ENCODE measurements at places on chromosomes 5 and 9.

GRCh38 chr5:172743112-172743959, 27.7 kb downstream of the DUSP1 start:
- no peak for DNase-seq
- peaks cover 20% of the 10 kb centered on the region for H3K4me1 ChIP-seq
- H3K27ac ChIP-seq = peak overlapping the region; percentile 1
- no peak overlapping the region for H3K4me3 ChIP-seq

DNA sequence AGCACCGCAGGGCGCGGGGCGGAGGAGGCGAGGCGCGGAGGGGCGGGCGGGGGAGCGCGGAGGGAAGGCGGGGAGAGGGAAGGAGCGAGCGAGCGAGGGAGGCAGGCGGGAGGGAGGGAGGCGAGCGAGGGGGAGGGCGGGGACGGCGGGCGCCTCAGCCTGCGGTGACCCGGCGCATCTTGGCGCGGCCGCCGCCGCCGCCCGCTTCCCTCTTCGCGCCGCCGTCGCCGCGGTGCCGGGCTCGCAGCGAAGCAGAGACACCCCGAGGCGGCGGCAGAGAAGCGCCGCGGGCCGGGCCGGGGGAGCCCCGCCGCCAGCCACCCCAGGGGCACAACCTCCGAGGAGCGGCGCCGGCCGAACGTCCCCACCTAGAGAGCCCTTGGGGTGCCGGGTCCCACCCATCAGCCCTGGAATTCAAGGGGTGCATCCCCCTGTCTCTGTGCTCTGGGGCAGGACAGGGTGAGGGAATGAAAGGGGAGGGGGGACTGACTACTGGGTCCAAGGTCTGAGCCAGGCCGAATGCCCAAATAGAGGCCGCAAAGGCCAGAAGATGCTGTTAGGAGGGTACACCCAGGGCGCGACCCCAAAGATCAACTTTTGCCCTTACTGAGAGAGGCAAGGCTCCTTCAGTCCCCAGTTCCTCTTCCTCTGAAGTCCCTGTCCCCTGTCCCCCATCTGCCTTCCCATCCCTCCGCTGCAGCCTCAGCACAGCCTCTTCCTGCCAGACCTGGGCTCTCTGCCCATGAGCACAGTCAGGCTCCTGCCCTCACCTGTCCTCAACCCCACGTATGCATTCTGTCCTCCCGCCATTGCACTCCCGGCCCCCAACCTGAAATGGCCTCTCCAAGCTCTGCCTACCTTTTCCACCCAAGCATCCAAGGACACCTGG, at the start of gene ADAMTS2:
ADAMTS2 (minus strand) TSS at position 29 of the 889 bp plus-strand sequence. CDS start 133 bp downstream, outside the sequence.
- peaks cover 66% of the 10 kb centered on the region for H3K27me3 ChIP-seq
- H3K4me3 ChIP-seq = peak within 1 kb of the TSS; percentile 29
- DNase-seq = no peak

GRCh38 chr9:121826711-121827110, 175.3 kb downstream of the DAB2IP start:
- H3K27me3 ChIP-seq = no peaks in the 10 kb centered on the region
- H3K27ac ChIP-seq = no peak overlapping the region
- DNase-seq = no peak
- no peak overlapping the region for H3K4me3 ChIP-seq
- peaks cover 7% of the 10 kb centered on the region for H3K36me3 ChIP-seq

DNA sequence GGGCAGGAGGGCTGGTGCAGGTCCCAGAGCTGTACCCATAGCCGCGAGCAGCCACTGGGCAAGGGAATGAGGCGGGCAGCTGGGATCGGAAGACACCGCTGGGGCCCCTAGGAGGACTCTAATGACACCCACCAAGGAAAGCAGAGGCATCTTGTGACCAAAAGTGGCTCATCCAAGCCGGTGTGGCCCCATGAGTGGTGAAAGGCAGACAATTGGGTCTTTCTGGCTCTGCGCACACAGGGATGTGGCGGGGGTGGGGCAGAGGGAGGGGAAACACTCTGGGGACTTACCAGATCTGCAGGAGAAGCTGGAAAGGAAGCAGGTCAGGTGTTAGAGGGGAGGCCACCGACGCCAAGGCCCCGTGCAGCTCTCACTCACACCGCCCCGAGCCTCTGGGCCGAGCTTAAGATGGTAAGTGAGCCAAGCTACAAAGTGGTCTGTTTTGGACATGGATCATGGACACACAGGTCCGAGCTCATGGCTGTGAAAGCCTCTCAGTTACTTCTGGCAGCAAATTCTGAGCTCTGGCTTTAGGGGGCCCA, 42.3 kb upstream of the SARDH start:
- peaks cover 61% of the 10 kb centered on the region for H3K36me3 ChIP-seq
- H3K4me1 ChIP-seq = peaks cover 36% of the 10 kb centered on the region
- H3K27me3 ChIP-seq = no peaks in the 10 kb centered on the region
- no peak overlapping the region for H3K4me3 ChIP-seq

- H3K27me3 ChIP-seq = peaks cover 76% of the 10 kb centered on the region
- peak; percentile 19 for DNase-seq
- H3K36me3 ChIP-seq = no peaks in the 10 kb centered on the region
Observed at GRCh38 chr5:161546470-161547301, at the start of gene GABRB2. GABRB2 (minus strand) TSS chr5:161546725; CDS start chr5:161546643, 82 bp downstream.

DNA sequence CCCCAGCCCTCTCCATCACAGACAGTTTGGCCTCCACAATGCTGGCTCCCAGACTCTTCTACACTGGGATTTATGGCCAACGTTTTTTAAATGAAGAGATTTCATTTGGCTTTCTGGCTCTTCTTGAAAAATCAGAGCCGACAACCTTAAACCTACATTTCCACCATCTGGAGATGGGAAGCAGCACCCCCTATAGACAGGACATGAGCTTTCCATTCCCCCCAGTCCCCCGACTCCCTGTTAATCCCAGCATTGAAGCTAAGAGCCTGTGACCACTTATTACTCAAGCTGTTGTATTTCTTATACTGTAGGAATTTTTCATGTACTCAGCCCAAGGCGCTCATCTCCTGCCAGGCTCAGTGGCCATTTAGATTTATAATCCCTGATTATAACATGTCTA, 34.0 kb upstream of the AFAP1L1 start:
- H3K27me3 ChIP-seq = peaks cover 12% of the 10 kb centered on the region
- H3K27ac ChIP-seq = no peak overlapping the region
- DNase-seq = no peak
- no peak overlapping the region for H3K4me3 ChIP-seq
- H3K4me1 ChIP-seq = peaks cover 8% of the 10 kb centered on the region

DNA sequence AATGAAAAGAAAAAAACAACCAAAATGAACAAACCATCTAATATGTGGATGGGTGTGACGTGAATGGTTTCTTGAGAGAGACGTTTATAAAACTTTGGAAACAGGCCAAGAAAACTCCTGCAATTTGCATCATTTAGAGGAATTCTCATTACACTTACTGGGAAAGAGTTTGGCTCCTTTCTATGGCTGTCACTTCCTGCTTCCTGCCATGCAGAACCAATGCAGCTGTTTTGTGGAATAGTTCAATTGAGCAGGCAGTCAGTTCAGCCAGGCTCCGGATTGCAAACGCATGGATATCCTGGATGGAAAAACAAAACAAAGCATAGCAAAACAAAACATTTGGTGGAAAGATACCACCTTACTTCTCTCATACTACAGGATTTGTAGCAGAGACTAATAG, 36.6 kb downstream of the FAM114A2 start:
- H3K4me3 ChIP-seq = no peak overlapping the region
- no peaks in the 10 kb centered on the region for H3K4me1 ChIP-seq
- DNase-seq = no peak
- no peak overlapping the region for H3K27ac ChIP-seq

- H3K4me3 ChIP-seq = no peak overlapping the region
- H3K4me1 ChIP-seq = no peaks in the 10 kb centered on the region
- DNase-seq = no peak
- no peaks in the 10 kb centered on the region for H3K36me3 ChIP-seq
Observed at GRCh38 chr9:119257592-119257991, 111.6 kb downstream of the BRINP1 start.

- DNase-seq = no peak
- H3K36me3 ChIP-seq = no peaks in the 10 kb centered on the region
- H3K4me1 ChIP-seq = peaks cover 33% of the 10 kb centered on the region
- H3K27me3 ChIP-seq = no peaks in the 10 kb centered on the region
- no peak overlapping the region for H3K27ac ChIP-seq
- no peak overlapping the region for H3K4me3 ChIP-seq
Observed at GRCh38 chr5:122705851-122706250, 69.0 kb upstream of the SNX2 start.

GRCh38 chr5:69498384-69498783, 5.8 kb downstream of the OCLN start:
- H3K27ac ChIP-seq = no peak overlapping the region
- H3K4me1 ChIP-seq = no peaks in the 10 kb centered on the region
- no peak overlapping the region for H3K4me3 ChIP-seq
- H3K27me3 ChIP-seq = peaks cover 33% of the 10 kb centered on the region
- DNase-seq = no peak

GRCh38 chr5:117829646-117830045, 1158.7 kb downstream of the DTWD2 start:
- DNase-seq = no peak
- no peak overlapping the region for H3K4me3 ChIP-seq
- H3K36me3 ChIP-seq = no peaks in the 10 kb centered on the region
- no peaks in the 10 kb centered on the region for H3K4me1 ChIP-seq
- H3K27me3 ChIP-seq = no peaks in the 10 kb centered on the region
- H3K27ac ChIP-seq = no peak overlapping the region

DNA sequence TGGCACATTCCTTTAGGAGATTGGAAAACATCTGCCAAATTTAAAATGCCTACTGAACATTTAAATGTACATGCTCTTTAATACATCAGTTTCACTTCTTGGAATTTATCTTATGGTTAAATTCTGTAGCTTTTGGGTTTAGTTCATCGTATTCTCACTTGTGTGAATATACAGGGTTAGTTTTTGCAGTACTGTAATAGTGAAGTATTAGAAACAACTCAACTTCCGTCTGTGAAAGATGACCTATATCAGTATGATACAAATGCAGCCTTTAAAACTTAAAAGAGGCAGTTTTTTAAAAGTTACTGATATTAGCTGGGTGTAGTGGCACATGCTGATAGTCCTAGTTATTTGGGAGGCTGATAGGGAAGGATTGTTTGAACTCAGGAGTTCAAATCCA, 57.2 kb downstream of the CDC42SE2 start:
- H3K27ac ChIP-seq = peak overlapping the region; percentile 22
- no peak for DNase-seq
- H3K36me3 ChIP-seq = peaks cover 37% of the 10 kb centered on the region
- H3K27me3 ChIP-seq = no peaks in the 10 kb centered on the region
- peaks cover 44% of the 10 kb centered on the region for H3K4me1 ChIP-seq

Measured in stimulated activated naive B cell treated with anti-CD40 and anti-IgM and Interleukin-4, amounts not matched to agents 10 μg/mL and 1 μg/mL and 100 μg/mL, for 72 hours (primary cell).